ENCODE measurements at places on chromosomes 7 and 10.
A peak's percentile ranks its signal among the peaks of the same experiment; 100 is the strongest.

DNA sequence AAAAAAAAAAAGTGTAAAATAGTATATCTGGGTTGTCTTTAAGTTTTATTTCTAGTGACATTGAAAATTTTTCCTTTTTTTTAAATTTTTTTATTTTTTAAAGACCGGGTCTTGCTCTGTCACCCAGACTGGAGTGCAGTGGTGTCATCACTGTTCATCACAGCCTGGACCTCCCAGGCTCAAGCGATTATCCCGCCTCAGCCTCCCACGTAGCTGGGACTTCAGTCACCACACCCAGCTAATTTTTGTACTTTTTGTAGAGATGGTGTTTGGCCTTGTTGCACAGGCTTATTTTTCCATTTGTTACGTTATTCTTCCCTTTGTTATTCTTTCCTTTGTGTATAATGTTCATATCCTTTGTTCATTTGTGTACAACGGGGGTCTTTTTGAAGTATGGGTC is 30.1 kb downstream of the TSPAN14 start:
- no peak for DNase-seq

DNA sequence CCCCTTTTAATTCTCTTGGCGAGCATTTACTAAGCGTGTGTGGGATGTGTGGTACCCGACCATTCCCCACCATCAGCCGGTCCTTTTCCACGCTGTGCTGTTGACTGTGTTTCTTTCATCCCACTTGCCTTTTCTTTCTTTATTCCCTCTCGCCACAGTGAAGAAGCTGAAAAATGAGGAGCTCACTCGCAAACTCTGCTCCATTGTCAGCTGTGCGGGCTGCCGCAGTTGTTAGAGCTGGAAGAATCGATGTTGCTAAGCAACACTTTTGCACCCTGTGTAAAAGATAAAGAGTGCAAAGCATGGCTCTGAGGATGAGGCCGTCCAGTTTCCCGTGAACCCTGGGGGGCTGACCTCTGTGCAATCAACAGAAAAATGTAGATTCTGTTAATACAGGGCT is 203.1 kb upstream of the NEBL start:
- no peak for DNase-seq

DNA sequence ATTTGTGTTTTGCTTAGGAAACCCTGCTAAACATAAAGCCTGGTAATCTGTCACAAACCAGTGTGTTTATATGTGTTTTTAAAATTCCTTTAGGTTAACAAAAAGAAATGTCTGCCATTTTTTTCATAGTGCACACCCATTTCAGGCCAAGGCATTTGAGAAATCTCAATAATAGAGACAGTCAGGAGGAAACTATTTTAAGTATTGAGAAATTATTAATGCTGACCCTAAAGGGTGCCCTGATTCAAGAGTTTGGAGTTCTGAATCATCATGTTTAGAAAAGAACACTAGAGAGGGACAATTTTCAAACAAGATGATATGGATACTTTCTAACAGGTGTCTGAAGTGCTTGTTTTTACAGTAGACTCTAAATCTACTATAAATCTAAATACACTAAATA is 28.7 kb downstream of the MALRD1 start:
- DNase-seq: no peak

- no peak for DNase-seq
These were observed 925.5 kb downstream of the GATA3 start for GRCh38 chr10:8979976-8980375.

- DNase-seq: peak; percentile 53
These were observed 562 bp downstream of the TMEM243 start for GRCh38 chr7:87218796-87219544.

DNA sequence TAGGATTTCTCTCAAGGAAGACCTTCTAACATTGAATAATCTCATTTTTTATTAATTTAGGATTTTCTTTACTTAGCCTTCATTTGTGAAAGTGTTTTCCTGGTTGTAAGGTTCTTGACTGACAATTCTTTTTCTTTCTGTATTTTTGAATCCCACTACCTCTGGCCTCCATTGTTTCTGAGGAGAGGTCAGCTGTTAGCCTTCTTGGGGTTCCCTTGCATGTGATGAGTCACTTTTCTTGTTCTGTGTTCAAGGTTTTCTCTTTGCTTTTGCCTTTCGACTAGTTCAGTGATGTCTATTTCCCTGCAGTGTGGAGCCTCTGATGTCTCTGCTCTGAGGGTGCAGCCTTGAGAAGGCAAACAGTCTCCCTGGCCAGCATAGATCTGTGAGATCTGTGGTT is 304.1 kb upstream of the ZNF32 start:
- no peak for DNase-seq

DNA sequence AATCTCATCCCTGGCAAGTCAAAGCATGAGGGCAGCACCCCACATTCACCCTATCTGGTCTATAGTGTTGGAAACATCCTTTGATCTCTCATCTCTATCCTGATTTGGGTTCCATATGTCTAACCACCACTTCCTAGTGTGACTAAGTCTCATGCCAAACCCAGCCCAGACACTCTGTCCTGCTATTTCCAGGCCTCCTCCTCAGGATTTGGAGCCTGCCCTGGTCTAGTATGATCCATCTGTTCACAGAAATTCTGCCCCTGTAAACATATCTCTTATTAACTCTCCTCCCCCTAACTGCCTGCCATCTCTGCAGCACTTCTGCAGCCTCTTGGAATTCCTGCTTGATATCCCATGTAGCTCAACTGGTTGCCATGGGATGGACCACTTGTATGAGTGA is 320.9 kb upstream of the IMMP2L start:
- DNase-seq: no peak

DNA sequence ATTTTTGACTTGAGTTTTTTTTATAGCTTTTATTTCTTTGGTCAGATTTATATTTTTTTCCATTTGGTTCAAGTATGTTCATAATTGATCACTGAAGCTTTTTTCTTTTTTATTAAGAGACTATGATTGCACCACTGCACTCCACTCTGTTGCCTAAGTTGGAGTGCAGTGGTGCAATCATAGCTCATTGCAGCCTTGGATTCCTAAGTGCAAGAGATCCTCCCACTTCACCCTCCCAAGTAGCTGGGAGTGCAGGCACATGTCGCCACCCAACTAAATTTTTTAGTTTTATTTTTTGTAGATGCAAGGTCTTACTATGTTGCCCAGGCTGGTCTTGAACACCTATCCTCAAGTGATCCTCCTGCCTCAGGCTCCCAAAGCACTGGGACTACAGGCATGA is 97.7 kb upstream of the KIF5B start:
- no peak for DNase-seq

- no peak for DNase-seq
These were observed 110.6 kb downstream of the RNLS start for GRCh38 chr10:88472540-88472939.

GRCh38 chr10:31102421-31102820 is 70.8 kb upstream of the ZNF438 start:
- DNase-seq: no peak

DNA sequence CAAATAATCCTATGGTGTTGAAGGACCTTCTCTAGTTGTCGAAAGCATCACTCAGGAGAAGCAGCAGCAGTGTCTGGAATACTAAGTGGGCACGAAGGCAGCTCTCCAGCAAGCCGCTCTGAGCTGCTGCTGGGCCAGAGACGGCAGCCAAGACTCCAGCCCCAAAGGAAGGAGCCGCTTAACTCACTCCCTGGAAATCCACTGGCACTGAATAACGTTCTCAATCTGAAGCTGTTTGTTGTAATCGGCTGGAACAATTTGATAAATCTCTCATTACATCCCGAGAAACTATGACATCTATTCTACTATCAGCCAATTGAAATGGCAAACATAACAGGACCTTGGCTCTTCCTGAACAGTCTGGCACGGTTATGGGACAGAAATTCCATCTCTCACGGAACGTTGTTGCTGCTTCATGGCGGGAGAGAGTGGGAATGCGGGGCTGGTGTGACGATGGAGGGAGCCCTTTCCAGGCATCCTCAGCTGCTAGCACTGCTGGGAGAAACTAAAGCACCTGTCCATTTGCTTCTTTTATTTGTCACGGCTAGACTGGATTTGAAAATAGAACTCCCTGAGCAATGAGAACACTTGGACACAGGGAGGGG is 331.5 kb upstream of the RNF32 start:
- no peak for DNase-seq

DNA sequence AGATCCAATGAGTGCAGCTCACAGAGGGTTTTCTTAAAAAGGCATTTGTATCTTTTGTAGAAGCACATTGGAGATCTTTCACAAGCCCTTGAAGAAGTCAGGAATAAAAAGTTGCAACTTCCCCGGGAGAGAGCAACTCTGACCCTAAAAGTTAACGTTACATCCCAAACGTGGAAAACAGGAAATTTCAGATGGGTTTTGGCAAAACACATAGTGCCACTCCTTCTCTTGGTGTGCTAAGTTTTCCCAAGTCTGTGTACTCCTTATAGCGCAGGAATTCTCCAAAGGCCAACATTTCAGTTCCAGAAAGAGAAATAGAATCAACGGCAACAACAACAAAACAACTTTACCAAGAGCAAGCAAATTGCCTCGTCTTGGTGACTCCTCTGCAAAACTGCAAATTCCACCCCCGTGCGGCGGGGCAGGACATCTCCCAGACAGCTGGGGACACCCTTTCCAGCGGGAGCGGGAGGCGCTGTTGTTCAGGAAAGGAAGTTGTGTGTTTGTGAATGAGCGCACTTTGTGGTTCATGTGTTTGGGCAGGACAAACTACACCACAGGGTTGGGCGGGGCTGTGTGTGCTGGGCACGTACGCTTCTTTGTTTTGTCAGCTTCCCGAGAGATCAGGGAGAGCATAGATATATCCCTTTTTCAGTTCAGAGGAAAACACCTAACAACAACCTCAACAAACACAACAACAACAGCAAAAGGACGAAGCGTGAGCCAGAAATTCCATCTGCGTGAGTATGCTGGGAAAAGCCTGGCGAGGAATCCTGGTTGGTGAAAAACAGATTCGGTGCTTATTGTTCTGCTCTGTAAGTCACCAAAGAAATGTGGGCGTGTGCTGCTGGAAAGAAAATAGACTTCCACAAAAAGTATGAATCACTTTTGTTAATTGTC is 294.7 kb upstream of the PITRM1 start:
- DNase-seq: peak; percentile 19

GRCh38 chr7:134991469-134992339 is 5.4 kb downstream of the AGBL3 start:
- DNase-seq: no peak

GRCh38 chr10:1643161-1643907 is 94.0 kb downstream of the ADARB2 start:
- DNase-seq: no peak

DNA sequence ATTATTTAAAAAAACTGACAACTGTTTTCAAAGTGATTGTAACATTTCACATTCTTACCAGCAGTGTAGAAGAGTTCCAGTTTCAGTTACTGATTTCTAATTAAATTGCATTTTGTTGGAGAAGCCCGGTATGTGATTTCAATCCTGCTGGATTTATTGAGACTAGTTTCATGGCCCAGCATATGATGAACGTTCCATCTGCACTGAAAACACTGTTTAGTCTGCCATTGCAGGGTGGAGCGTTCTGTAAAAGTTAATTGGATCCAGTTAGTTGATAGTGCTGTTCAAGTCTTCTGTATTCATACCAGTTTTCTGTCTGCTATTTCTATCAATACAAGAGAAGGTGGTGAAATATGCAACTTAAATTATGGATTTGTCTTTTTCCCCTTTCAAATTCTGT is 37.3 kb upstream of the CCNY start:
- no peak for DNase-seq

DNA sequence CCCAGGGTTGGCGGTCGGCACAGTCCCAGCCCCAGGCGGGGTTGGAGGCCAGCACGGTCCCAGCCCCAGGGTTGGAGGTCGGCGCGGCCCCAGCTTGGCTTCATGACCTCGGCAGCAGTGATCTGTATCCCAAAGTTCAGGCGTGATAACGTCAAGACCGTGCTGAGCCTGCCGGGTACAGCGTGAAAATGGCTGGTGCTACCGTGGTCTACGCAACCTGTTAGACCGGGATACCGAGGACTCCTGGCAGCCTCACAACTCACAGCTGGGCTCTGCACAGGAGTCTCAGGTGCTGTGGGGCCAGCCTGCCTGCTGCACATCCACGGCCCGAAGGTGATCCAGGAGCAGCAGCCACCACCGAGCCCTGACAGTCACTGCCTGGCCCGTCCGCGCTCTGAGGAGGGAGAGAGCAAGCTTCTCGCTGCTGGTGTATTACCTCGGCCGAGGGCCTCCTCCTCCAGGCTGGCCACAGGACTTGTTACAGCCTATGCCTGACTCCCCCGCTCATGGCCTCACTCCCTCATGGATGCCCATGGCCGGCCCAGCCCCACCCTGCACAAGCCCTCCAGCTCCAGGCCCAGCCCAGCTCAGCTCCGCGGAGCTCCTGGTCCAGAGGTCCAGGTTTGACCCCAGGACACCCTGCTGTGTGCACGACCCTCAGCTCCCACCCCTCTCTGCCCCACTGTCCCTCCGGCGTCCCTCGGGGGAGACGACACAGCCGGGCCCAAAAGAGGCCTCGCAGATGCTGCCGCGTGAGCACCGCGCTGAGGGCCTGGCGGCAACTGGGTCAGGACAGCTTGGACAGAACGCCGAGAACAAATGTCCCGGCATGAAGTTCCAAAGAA is 156.0 kb downstream of the ELFN1 start:
- DNase-seq: no peak

GRCh38 chr7:2522780-2523433 is 3.3 kb downstream of the LFNG start:
- DNase-seq: no peak

GRCh38 chr10:113381981-113382509 is 170.8 kb upstream of the HABP2 start:
- peak; percentile 54 for DNase-seq

DNA sequence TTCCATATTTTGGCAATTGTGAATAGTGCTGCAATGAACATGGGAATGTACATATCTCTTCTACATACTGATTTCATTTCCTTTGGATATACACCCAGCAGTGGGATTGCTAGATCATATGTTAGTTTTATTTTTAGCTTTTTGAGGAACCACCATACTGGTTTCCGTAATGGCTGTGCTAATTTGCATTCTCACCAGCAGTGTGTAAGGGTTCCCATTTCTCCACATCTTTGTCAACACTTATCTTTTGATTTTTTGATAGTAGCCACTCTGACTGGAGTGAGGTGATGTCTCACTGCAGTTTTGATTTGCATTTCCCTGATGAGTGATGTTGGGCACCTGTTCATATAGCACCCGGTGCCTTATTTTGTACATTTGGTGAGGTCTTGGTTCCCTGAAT is 519.6 kb downstream of the REEP3 start:
- no peak for DNase-seq

DNA sequence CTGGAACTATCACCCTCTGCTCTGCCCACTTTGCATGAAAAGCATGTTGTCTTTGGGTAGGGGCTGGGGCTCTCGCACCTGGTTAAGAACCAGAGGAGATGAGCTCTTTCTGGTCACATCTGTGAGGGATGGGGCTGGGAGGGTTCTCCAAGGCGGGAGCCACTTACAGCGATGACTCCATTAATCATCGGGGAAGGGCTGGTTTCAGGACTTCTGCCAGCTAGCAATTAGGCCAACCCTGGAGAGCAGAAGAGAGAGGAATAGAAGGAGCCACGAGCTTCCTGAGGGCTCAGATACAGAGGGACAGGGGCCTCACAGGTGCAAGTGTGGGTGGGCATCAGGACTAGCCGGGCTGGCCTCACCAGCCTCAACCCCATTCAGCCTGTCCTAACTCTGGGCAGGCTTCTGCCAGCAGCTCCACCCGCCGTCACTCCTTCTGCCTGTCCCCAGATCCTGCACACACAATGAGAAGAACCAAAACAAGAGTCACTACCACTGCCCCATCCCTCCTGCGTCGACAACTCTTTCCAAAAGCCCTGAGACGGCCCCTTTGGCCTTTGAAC is 8.4 kb downstream of the AQP1 start:
- no peak for DNase-seq

- no peak for DNase-seq
These were observed 51.5 kb downstream of the LRRC4 start for GRCh38 chr7:127979728-127980126.
